T-helper 22 cell (primary cell): ENCODE measurements at places on chromosomes 5 and 9.

DNA sequence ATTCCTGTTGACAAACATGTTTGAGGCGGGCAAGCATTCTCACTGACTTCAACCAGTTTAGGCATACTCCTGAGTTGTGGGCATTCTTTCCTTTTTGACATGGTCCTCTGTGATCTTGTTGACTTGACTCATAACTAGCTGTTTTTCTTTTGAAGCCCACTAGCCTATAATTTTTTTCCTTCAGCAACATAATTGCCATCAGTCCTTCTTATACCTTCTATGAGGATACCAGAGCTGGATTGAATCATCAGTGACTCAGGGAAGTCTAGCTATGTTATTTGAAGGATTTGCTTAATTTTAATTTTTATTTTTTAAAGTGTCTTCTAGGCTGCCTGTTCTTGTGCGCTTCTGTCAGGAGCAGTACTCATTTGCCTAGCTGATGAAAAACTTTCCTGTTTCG, 259.5 kb downstream of the NR3C1 start:
- DNase-seq, result no peak

DNA sequence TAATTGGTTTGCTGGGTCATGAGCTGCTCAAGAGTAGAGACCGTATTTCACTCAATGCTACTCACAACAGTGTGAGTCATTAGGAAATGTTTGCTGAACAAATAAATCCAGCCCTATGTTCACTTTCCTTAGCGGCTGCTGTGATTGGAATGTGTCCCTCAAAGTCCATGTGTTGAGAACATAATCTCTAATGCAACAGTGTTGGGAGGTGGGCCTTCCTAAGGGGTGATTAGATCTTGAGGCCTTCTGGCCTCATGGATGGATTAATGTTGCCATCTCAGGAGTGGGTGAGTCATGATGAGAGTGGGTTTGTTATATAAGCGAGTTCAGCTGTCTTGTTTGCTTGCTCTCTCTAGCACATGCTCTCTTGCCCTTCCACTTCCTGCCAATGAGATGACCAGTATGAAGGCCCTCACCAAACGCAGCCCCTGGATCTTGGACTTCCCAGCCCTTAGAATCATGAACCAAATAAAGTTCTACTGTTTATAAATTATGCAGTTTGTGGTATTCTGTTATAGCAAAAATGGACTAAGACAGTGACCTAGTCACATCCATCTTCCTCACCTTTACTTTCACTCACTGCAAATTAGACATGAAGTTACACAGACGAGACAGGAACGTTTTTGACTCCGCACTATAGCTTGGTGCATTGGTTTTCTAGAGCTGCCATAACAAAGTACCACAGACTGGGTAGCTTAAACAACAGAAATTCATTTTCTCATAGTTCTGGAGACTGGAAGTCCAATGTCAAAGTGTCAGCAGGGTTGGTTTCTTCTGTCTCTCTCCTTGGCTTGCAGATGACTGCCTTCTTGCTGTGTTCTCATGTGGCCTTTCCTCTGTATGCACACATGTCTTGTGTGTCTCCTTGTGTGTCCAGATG, 50.9 kb upstream of the FAM169A start:
- no peak for DNase-seq

GRCh38 chr5:177535125-177535524, 18.4 kb upstream of the DDX41 start:
- DNase-seq, result no peak

DNA sequence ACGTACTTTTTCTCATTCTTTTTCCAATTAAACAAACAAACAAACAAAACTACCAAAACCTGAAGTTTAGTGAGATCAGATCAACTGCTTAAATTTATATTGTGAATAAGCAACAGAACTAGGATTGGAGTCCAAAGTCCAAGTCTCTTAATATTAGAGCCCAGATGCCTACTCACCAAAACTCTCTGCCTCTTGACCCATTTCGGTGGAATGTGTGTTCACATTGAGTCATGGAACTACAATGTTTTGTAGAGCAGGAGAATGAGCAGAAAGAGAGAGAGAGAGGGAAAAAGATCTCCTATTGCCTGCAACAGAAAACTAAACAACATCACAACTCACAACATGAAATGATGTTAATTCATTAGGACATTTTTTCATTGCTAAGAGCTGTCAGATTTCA, 751.1 kb downstream of the TLR4 start:
- no peak for DNase-seq

DNA sequence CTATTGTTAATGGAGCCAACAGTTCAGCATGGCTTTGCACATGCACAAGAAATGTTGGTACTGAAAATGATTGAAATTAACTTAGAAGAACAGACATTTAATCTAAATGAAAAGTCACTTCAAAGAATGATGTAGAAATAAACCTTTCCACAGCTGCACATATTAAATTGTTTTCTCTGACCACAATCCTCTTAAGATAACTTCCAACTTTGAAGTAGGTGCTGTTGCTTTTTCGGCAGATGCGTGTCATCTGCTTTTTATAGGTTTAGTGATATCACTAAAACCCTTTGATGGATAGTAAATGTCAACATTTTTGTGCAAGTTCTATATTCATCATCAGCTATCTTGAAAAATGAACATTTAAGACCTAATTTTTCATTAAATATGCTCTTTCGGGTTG, 25.3 kb upstream of the SLC1A3 start:
- DNase-seq, result no peak

DNA sequence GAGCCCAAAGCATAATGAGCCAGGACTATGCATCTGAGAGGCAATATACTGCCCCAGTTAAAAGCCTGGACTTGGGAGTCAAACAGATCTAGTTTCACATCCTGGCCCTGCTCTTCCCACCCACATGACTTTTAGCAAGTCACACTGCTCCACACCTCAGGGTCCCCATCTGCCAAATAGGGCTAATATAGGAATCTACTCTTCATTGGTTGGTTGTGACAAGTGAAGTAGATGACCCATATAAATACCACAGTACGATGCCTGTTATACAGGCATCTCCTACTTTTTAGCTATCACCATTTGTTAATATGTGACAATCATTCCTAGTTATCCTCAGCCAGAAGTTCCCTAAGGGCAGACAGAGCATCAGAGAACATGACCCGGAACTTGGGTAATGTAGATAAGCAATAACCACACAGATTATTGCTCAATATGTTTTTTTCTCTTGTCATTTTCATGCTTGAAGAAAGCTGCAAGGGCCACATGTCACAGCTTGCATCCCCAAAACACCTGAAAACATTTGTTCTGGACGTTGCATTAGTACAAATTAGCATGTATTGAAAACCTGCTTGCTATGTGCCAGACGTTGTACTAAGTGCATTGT, 20.4 kb downstream of the ADAM19 start:
- DNase-seq, result no peak

DNA sequence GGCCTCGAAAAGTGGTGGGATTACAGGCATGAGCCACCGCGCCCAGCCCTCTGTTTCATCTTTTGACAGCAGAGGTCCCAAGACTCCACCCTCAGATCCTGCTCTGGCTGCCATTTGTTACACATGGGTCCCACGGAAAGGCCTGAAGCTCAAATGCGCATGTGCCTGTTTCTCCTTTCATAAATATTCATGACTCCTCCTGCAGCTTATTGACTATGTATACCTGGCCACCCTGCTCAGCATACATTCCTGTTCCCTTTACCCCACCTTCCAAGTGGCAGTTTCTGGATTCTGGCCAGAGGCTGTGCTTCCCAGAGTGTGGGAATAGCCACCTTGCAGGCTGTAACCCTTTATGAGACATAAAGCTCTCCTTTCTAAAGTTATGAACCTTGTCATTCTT, 46.5 kb downstream of the AUH start:
- DNase-seq, result no peak

- no peak for DNase-seq
Measured at GRCh38 chr9:68961587-68961986, 52.3 kb downstream of the PRKACG start.

DNA sequence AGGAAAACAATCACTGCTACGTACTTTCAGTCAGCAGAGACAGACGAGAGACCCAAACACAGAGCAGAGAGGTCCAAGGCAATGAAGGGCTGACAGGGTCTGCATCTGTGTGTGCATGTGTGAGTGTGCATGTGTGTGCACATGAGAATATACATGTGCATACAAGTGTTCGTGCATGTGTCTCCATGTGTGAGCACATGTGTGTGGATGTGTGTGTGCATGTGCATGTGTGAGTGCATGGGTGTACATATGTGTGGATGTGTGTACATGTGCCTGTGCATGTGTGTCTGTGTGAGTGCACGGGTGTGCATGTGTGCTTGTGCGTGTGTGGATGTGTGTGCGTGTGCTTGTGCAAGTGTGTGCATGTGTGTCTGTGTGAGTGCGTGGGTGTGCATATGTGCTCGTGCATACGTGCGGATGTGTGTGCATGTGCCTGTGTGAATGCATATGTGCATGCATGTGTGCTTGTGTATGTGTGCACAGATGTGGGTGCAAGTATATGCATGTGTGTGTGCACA, 82.3 kb downstream of the OLFM1 start:
- no peak for DNase-seq

- DNase-seq, result no peak
Measured at GRCh38 chr5:169065400-169065799, 235.5 kb downstream of the SLIT3 start.

DNA sequence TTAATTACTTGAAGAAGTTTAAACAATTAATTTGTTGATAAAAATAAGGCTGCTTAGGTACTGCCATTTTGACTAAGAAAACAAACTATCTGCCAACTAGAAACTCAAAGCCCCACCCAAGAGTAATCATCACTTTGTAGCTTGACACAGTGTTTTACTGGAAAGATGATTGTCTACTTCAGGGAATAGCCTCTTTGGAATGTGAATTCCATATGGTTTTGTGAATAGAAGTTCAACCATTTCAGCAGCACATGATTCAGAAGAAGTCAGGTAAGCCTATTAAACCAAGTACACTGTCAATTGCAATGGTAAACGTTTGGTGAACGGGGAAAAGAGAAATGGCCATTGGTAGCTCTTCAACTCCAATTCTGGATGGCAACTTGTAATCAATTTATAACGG, 55.2 kb downstream of the PLK2 start:
- no peak for DNase-seq

DNA sequence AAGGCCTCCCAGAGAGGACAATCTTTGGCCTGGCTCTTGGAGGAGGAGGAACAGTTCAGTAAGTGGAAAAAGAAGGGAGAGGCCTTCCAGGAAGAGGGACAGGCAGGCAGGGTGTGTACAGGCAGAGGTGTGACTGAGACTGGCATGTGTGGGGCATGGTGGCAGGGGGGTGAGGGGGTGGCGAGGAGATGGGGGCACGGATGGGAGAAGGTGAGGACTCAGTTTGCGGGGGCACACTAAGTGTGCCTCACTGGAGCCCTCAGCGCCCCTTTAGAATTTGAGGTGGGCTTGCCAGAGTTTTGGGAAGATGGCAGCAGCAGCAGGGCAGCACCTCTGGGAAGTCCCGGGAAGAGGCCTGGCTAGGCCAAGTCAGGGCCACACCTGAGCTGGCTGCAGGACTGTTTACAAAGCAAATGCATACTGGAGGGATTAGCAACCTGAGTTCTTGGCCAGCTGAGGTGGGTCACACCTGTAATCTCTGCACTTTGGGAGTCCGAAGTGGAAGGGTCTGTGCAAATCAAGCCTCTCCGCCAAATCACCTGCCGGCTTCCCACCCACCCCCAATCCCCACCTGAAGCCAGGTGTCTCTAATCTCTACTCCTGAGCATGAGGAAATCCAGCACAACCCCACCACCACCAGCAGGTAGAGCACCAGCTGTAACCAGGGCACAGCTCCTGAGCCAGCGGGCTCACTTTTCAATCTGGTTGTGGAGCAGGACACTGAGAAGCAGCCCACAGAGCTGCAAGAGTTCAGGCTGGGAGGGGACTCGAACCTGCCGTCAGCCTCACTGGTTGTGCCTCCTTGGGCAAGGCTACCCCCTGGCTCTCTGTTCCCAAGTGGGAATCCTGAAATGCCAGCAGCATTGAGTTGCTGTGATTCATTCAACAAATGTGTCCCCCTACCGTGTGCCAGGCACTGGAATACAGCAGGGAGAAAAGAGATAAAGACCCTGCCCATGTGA, 10.2 kb upstream of the GABRP start:
- no peak for DNase-seq

GRCh38 chr9:75149841-75150241, 61.5 kb downstream of the OSTF1 start:
- DNase-seq, result no peak

DNA sequence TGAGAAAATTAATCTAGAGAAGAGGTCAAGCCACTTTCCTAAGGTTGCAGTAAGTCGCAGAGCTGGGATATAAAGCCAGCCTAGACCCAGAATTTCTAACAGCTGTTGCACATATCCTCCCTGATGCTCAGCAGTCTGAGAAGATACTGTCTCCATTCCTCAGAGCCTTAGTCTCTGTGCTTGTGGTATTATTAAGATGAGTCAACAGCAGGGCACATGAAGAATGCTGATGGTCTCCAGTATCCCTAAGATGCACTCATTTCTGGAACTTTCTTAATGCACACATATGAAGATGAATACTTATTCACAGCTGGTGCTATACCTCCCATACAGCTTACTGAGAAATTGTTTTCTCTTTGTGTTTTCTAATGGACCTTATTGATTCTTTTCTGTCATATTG, 32.5 kb downstream of the SGCD start:
- DNase-seq, result no peak

DNA sequence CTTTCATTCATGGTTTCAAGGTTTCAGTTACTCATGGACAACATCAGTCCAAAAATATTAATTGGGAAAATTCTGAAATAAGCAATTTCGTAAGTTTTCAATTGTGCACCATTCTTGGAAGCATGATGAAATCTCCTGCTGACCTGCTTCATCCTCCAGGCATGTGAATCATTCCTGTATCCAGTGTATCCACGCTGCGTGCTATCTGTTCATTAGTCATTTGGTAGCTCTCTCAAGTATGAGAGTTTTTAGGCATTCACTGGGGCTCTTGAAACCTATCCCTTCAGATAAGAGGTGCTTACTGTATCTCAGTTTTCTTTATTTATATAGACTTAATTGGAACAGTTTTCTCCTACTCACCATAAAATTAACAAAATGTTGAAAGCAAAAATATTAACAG, 293.0 kb downstream of the CDH12 start:
- no peak for DNase-seq

DNA sequence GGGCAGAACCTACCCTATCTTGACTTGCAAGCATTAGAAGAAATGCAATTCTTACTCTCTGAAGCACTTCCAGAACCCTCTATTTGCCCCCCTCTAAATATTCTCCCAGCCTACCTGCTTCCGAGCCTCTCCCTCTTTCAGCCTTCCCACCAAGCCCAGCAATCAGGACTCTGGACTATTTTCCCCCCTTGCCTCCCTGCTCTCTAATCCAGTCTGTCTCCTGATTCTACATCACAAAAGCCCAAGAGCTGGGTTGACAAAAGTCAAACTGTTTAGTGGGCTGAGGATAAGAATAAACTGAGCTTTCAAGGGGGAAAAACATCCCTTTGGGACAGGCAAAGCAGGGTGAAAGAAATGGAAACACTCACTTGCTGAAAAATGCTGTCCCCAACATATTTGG, 123.2 kb upstream of the KIF2A start:
- no peak for DNase-seq
